ENCODE measurements at places on chromosomes 1 and 21.

GRCh38 chr1:193747579-193747978 lies 561.2 kb upstream of the B3GALT2 start:
- no peak for DNase-seq

DNA sequence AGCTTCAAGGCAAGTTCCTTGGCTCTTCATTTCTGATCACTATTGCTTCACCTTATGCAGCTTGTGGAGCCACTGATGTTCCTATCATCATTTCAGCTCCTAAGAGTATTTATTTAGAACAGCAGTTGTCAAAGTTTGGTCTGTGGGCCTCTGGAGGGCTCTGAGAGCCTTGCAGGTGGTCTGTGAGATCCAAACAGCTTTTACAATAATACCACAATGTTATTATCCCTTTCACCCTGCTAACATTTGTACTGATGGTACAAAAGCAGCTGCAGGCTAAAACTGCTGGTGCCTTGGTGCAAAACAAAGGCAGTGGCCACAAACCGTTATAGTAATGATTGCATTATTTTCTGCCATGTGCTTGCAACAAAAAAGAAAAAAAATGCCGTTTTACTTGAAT lies 33.8 kb downstream of the PATJ start:
- DNase-seq, result no peak

GRCh38 chr1:181984006-181984405 lies 77.5 kb downstream of the ZNF648 start:
- DNase-seq, result no peak

DNA sequence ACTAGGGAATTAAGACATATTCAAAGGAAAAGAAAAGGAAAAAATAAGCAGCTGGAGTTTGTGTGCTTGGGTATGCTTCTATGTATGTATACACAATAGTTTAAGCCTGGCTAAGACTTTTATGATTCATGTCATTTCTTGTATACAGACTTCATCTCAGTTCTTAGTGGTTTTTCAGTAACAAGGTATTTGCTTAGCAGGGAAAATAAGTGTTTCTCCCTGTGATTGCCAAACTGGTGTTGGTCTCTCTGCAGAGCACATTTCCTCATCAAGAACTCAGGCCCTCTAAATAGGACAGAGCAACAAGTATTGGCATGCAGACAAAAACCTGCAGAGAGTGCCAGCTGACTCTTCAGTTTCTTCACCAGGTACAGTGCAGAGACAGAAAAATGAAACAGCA lies 484.4 kb upstream of the ZRANB2 start:
- no peak for DNase-seq

DNA sequence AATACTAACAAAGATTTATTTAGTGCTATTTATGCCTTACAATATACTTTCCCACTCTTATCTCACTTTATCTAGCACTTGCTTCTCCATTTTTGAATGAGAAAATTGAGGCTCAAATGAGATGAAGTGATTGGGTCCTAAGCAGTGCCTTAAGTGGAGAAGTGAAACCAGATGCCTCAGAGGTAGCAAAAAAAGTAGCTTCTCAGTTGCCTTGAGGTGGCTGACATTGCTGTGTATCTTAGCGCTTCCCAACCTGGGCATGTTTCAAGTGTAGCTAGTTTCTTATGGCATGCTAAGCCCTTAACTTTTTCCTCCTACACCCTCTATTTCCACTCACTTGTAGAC lies 390.4 kb downstream of the OMA1 start:
- no peak for DNase-seq
